ENCODE measurements at places on chromosomes 5 and 9.

DNA sequence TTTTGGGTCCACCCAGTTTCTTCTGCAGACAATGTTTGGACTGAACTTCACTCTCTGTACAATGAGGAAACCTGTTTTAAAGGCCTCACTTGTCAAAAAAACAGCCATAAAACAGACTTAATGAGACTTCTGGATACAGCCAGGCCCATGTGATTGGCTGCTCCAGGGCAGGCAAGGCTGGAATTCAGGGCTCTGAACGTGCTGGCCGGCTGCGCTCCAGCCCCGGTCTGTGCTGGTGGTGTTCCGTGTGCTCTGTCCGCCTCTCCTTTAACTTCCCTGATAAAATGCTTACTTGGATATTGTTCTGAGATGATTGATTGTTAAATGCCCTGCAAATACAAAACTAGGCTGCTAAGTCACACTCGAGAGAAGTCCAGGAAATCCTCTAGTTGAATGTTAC, 131.2 kb upstream of the KLF4 start:
- ATAC-seq = no peak

GRCh38 chr5:171429543-171429910, 10.1 kb downstream of the FGF18 start:
- ATAC-seq = no peak

GRCh38 chr5:53481887-53482716, 1.7 kb downstream of the FST start:
- ATAC-seq = peak; percentile 80

- no peak for ATAC-seq
These were observed 12.2 kb downstream of the AFAP1L1 start for GRCh38 chr5:149283626-149284480.

GRCh38 chr5:154165886-154166285, 24.6 kb upstream of the GALNT10 start:
- no peak for ATAC-seq

DNA sequence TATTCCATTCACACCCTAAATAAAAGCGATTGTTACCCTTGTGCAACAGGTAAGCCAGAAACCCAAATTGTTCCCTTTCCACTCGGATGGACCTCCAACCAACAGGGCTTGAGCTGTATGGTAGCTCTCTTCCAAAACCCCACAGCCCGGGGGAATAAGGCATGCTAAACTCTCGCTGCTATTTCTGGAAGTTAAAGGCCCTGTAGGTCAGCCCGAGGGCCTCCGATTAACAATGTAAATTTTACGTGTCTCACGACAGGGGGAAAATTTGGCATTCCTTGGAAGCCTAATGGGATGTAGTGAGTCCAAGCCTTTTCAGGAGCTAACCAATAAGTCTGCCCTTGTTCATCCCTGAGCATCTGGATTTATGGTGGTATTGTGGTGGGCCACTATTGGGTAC, 26.0 kb downstream of the CNOT8 start:
- no peak for ATAC-seq

DNA sequence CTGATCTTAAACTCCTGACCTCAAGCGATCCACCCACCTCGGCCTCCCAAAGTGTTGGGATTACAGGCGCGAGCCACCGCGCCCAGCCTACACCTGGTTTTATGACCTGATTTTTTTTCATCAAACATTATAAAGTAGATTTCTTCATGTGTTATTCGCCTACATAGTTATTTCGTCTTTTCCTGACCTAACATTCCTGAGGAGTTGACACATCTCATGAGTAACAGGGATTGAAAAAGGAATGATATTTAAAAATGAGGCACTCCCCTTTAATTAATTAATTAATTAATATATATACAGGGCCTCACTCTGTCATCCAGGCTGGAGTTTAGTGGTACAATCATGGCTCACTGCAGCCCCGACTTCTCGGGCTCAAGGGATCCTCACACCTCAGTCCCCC, 20.2 kb upstream of the MTMR12 start:
- no peak for ATAC-seq

- no peak for ATAC-seq
These were observed 69.3 kb downstream of the HSPA4 start for GRCh38 chr5:133121080-133121479.

DNA sequence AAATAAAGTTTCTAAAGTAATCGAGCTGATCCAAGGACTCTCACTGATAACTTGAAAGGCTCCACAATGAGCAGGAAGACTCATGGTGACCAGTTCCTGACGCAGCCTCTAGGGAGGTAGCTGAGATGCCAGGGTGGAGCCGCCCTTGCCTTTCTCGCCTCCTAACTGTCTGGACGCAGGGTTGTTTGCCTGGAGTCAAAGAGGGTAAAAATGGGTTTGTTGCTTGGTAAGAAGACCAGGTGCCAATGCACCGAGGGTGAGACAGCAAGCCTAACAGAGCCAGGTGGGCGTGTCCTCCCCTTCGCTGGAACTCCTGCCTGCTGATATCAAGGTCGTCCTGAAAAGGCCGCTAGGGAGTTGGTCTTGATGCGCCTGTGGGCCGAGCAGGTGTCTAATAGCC, 48.6 kb upstream of the FCN1 start:
- ATAC-seq = no peak

DNA sequence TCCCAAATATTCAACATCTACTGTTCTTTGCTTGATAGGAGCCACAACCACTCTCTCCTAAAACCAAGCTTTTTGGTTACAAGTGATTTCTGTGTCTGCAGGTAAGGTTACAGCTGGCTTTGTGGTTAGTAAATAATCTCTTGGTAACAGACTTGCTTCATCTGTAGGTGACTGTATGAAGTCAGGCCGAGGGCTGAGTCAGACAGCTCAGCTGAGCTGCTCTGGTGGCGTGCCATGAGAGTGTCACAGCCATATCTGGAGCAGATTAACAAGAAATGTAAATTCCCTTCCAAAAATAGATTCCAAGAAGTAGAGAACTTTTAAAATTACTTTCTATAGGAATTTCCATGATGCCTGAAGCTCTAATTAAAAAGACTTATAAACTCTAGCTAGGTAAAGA, 23.7 kb upstream of the TAS2R1 start:
- ATAC-seq = no peak

Measured in gastroesophageal sphincter (tissue), 4 donors.